ENCODE measurements at places on chromosomes 13 and 19.

GRCh38 chr19:51224163-51224641 lies 678 bp upstream of the CD33 start:
- DNase-seq, result no peak

GRCh38 chr19:14375055-14375581 lies 6.1 kb upstream of the ADGRE5 start:
- DNase-seq, result peak; percentile 86

GRCh38 chr13:89468081-89468480 lies 1796.9 kb downstream of the SLITRK5 start:
- DNase-seq, result no peak

DNA sequence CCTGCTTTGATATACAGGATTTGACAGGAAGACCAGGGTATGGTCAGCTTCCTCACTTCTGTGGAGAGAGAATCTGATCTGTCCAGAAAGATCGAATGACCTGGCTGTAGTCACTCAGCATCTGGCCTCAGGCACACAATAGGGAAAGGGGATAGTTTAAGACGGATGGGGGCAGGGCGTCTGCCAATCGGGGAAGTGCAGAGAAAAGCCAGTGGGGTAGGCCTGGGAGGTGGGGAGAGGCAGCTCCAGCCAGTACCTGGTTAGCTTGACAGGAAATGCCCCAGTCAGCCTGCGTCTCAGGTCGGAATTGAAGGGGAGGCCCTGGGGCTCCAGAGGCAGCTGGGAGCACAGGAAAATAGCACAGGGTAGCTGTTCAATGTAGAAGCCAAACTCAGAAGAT lies 12.4 kb downstream of the ZNF444 start:
- no peak for DNase-seq

- DNase-seq, result no peak
These were observed 115.8 kb downstream of the DIAPH3 start for GRCh38 chr13:60047918-60048317.

GRCh38 chr19:13089139-13089856 lies 13.4 kb downstream of the LYL1 start:
- DNase-seq, result no peak

- no peak for DNase-seq
These were observed 336.3 kb downstream of the UQCRFS1 start for GRCh38 chr19:28876609-28877123.

DNA sequence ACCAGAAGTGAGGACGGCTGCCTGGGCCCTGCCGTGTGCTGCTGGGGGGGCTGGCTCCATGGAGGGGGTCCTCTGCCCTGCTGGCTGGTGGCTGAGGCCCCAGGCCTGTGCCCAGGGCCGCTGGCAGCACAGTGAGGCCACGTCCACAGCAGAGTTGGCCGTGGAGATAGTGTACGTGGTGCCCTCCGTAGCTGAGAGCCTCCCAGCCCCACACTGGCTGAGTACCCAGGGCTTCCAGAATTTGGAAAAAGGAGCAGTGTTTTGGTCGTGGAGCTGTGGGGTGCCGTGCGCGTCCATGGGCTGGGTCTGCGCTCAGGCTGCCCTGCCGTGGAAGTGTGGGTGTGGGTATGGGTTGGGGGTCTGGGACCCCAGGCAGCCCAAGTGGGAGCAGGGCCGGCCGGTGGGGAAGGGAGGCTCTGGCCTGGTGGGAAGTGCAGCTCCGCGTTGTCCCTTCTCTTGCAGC lies 5.9 kb downstream of the PTBP1 start:
- no peak for DNase-seq

GRCh38 chr13:112132142-112132541 lies 65.2 kb downstream of the SOX1 start:
- no peak for DNase-seq

GRCh38 chr13:51730927-51731326 lies 73.0 kb downstream of the DHRS12 start:
- DNase-seq, result no peak

DNA sequence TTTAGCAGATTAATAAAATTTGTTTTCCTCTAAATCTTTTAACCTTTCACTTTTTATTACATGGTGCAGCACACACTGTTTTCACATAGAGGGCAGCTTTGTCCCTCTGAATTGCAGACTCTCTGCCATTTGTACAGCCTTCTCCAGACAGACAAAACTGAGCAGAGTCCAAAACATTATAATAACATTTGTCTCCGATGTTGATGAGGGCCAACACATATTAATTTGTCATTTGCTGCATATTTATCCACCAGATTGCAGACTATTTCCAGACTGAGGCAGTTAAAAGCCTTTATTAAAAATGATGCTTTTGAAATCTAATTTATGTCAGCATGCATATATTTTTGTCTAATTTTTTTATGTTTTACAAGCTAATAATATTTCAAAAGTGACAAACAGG lies 1251.9 kb upstream of the SLC10A2 start:
- DNase-seq, result no peak

- no peak for DNase-seq
These were observed 52.3 kb downstream of the ZNF146 start for GRCh38 chr19:36267061-36267845.

DNA sequence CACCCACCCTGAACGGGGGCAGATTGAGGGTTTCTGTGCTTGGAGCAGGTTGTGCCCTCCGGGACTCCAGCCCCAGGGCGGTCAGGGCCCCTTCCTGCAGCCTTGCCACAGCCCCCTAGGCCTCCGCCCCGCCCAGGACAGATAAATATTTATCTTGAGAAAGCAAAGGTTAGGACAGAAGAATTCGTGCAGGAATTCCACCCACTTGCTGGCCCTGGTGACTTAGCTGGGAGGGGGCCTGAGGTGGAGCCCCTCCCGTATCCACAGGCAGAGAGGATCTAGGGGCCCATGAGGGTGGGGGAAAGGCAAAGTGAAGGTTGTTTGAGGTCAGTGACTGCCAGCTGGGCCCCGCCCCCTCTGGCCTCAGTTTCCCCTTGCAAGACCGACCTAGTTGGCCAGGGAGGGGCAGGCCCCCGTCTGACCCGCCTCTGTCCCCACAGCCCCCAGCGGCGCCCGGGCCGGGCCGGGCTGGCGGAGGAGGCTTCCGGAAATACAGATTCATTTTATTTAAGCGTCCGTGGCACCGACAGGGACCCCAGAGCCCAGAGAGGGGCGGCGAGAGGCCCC lies 5.2 kb downstream of the MIDN start:
- DNase-seq, result no peak

DNA sequence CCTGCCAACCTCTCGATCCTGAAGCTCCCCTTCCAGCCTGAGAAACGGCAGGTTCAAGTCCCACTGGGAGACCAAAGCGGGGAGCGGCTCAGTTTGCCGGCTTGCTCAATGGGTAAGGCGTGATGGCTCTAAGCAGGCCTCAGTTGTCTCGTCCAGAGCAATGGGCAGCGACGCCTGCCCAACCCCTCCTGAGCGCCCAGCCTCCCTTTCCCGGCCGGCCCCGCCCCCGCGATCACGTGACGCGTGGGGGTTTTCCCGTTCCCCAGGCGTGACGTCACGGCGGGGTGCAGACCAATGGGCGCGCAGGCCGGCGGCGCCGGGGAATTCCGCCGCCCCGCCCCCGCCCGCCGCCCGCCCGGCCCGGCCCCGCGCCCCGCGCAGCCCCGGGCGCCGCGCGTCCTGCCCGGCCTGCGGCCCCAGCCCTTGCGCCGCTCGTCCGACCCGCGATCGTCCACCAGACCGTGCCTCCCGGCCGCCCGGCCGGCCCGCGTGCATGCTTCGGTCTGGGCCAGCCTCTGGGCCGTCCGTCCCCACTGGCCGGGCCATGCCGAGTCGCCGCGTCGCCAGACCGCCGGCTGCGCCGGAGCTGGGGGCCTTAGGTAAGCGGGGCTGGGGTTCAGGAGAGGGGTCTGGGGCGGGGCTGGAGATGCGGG lies at the start of gene RELB:
RELB (plus strand) TSS at position 378 of the 653 bp plus-strand sequence; CDS start at position 494, 116 bp downstream.
- peak; percentile 96 for DNase-seq

- no peak for DNase-seq
These were observed 126.8 kb upstream of the ATXN8OS start for GRCh38 chr13:69980799-69981198.

DNA sequence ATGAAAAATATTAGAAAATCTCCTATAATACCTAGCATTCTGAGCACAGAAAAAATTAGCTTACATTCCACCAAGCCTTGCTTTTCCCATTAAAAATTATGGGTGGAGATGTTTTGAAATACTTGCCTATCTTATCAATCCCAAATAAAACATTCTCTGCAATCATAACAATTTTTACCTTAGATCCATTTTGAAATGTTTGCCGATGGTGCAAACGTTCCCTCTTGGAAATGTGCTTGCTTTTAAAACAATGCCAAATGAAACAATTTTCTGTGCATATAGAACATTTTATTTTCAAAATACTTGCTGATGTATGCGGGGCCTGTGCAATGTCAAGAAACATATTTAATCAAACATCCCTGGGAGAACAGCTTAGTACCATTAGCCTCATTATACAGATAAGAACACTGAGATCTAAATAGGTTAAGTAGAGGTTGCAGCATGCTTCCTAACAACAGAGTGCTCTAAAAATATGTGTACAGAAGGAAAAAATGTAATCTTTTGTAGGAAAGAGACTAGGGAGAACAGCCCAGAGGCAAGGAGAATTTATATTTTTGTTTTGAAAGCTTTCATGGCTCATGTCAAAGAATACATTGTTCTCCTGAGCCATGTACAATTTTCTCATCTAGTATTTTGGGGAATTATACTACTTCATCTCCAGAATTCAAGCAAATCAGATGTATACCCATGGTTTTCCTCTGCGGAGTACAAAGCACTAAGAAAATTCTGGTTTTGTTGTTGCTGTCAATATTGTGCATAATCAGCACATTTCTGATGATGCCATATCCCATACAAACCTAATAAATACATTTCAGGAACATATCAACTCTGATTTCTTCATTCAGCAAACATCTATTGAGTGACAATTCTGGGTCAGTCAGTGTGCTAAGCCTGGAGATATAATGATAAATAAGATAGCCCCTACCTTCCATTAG lies 25.9 kb upstream of the FNDC3A start:
- DNase-seq, result no peak

DNA sequence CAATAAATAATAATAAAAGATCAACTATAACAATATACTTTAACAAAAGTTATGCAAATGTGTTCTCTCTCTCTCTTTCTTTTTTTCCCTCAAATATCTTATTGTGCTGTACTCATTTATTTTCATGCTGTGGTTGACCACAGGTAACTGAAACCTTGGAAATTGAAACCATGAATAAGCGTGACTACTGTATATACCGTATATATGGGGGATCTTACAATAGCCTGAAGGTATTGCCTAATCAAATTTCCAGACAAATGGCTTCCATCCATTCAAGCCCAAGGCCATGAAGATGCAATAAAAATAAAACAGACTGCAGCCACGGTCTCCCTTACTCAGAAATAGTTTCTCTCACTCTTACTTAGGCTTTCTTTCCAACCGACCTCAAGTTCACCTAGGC lies 98.3 kb downstream of the SLITRK6 start:
- DNase-seq, result no peak

Data from activated CD4-positive, alpha-beta T cell treated with anti-CD3 and anti-CD28 coated beads, Interleukin-10, Interleukin-2, amounts not matched to agents 100 ng/mL and 50 ng/mL, durations not matched to agents 16 hours and 8 hours (primary cell).